ENCODE measurements at places on chromosomes 4 and X.

DNA sequence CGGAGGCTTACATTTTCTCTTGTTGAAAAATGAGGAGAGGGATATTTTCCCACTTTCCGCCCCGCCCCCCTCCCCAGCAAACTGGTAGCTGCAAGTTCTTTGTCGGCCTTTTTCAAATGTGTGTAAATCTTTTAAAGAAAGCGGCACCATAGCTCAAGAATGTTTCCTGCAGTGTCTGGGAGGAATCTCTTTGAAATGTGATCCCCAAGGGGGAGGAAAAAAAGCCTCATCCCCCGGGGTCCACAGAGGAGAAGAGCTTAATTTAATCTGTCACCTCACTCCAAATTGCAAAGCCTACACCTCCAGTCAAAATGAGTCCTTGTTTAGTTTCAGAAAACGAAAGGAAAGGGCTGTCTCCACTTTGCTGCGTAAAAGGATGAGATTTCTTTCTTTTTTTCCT, 34.8 kb downstream of the ASMT start:
- no peak for DNase-seq

GRCh38 chr4:83767067-83767466, 231.2 kb downstream of the GPAT3 start:
- no peak for DNase-seq

DNA sequence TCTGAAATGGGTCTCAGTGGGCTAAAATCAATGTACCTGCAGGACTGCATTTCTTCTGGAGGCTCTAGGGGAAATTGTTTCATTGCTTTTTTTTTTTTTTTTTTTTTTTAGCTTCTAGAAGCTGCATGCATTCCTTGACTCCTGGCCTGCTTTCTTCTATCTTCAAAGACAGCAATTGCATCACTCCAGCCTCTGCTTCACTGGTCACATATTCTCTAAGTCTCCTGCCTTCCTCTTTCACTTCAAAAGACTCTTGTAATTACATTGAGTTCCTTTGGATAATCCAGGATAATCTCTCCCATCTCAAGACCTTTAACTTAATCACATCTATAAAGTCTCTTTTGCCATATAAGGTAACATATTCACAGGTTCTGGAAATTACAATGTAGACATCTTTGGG, 11.3 kb upstream of the PCYT1B start:
- no peak for DNase-seq

GRCh38 chrX:110924871-110925270, 129.3 kb upstream of the CHRDL1 start:
- DNase-seq = no peak

DNA sequence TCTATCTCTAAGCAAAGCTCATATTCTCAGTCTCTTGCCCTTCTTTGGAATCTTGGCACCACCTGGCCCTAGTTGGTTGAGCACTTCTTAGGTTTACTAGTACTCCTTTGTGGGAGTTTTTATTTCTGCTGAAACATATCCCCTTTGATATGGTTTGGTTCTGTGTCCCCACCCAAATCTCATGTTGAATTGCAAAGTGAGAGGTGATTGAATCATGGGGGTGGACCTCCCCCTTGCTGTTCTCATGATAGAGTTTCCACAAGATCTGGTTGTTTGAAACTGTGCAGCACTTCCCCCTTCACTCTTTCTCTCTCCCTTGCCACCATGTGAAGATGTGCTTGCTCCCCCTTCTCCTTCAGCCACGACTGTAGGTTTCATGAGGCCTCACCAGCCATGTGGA, 22.2 kb upstream of the SYNPO2 start:
- DNase-seq = no peak

DNA sequence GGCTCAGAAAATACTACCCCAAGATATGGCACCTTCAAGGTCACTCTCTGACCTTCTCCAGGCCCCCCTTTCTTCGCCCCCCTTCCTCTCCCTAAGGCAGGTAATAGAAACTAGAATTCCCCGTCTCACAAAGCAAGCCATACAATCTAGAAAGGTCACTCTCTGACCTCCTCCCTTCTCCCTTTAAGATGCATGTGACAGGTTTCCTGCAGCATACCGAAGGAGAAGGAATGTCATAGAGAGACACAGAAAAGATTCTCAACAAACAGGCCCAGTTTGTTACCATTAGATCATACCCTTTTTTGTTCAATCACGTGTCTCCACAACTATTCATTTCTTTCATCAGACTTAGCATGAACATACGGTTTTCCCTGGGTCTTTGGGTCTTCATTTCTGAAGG, 51.2 kb upstream of the RBMXL3 start:
- no peak for DNase-seq

- no peak for DNase-seq
Observed at GRCh38 chr4:81085979-81086378, 55.5 kb downstream of the BMP3 start.

GRCh38 chr4:149321438-149321837, 494.2 kb downstream of the IQCM start:
- DNase-seq = no peak

- no peak for DNase-seq
Observed at GRCh38 chr4:98648602-98649001, 9.8 kb downstream of the TSPAN5 start.

DNA sequence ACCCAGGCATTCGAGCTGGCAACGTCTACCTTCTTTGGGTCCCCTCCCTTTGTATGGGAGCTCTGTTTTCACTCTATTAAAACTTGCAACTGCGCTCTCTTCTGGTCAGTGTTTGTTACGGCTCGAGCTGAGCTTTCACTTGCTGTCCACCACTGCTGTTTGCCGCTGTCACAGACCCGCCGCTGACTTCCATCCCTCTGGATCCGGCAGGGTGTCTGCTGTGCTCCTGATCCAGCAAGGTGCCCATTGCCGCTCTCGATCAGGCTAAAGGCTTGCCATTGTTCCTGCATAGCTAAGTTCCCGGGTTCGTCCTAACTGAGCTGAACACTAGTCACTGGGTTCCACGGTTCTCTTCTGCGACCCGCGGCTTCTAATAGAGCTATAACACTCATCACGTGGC, 183.5 kb upstream of the GALNTL6 start:
- DNase-seq = no peak

DNA sequence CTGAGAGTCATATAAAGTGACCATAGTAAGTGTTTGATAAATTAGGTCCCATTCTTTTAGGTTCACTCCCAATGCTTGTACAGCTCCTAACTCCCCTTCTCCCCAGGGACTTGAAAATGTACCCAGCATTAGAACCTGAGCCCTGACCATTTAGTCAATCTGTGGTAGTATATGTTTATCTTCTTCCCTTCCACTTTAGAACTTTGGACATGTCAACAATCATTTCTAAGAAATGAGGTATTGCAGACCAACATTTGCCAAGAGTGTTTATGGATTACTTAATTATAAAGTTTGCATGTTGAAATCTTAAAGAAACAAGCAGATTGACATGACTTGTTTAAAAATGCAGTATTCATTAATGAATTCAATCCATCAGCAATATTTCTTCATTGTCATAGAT, 26.0 kb downstream of the AFM start:
- DNase-seq = no peak

GRCh38 chr4:140255927-140256326, 101.9 kb upstream of the MAML3 start:
- DNase-seq = no peak

DNA sequence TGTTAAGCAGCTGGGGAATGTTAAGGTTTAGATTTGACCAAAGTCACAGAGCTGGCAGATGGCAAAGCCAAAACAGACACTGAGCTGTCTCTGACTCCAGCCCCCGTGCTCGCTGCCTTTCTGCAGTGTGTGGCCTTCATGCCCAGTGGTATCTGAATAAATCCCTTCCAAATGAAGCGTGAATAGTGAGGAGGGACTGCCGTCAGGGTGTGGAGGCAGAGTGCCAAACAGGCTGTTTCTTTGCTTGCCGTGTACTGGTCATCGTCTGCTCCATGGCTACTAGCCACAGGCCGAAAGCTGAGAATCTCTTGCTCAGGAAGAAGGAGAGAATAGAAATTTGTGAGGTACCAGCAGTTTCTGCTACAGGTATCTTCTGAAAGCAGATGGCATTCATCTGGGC, 19.7 kb downstream of the PRIMPOL start:
- no peak for DNase-seq

- DNase-seq = no peak
Observed at GRCh38 chrX:40947276-40947675, 138.0 kb upstream of the USP9X start.

DNA sequence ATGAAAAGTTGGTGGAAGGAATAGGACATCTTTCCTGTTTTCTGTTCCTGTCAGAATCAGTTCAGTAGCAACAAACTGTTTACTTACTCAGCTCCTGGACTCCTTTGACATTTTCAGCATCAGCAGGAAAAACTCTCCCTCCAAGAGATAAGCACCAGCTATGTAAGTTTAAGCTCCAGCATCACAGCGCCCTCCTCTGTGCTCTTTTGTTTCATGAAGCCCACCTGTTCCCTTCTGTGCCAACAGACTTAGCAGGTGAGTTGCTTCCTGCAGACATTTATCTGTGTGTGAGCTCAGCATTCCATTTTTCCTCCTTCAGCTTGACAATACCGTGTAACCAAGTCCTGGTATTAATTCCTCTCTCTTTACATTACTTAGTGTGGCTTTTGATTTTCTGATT, 644.1 kb upstream of the AGA start:
- no peak for DNase-seq

DNA sequence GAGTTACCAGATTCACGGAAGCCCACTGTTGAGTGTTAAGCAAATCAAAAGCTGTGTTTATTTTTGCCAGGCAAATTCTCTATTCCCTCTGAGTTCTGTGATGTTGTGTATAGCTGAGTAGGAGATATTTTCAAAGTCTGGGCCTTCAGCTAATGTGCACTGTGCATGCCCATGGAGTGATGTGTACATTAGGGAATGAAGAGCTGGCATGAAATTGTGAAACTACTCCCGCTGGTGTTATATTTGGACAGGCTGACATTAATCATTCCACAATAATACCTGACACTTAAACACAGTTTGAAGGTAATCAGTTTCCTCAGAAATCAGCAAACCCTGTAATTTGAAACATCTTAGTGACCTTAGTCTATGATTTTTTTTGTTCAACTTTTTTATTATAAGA, 88.1 kb upstream of the MBNL3 start:
- no peak for DNase-seq

DNA sequence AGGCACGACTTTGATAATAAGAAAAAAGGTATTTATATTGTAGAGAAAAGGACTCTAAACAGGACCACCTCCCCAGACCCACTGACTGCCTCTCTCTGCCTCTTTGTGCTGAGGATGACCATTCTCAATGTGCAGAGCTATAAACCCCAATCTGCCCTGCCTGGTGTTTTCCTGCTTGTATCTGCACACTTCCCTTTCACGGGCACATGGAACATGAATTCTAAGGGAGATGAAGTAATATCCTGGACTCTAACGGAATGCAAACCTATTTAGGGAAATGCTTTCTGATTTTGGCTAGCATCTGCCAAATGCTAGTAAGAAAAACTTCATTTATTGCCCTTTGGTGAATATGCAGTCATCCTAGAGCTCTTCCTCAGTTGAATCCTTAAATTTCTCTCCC, 2.4 kb downstream of the DIPK2B start:
- no peak for DNase-seq

DNA sequence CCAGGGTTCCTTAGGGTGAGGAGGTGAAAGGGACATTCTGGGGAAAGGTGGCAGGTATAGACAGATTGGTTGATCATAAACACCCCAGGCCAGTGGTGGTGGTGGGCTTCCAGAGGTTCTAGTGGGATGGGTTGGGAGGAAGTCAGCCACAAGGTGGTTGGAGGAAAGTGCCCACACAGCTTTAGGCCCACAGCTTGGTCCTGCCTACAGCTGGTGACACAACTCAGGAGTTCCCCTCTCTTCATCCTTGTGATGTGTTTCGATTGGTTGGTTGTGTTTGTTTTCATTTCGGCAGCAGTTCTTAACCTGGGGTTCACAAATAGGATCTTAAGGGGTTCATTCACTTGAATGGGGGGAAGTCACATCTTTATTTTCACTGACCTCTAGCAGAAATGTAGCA, 157.0 kb downstream of the TMEM164 start:
- DNase-seq = no peak

GRCh38 chr4:184961660-184962059, 56.6 kb upstream of the HELT start:
- no peak for DNase-seq

DNA sequence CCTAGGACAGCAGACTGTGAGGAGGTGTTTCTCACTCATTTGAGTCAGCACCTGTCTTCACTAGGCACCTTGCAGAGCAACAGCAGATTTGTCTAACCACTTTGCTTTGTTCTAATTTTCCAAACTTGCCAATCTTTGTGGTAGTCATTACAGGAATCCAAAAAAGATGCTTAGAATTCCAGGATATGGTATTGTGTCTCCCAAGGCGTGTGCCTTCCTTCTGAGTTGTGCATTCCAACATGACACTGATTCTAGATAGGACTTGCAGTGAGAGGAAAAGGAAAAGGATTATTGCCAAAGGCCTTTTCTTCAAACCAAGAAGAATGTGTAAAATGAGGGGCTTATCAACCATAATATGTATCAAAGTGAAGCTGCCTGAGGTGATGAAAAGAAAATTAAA, 126.2 kb downstream of the MAPK10 start:
- no peak for DNase-seq

GRCh38 chr4:184446132-184446658, 28.2 kb downstream of the IRF2 start:
- DNase-seq = no peak

- DNase-seq = no peak
Observed at GRCh38 chrX:1401611-1402430, 9.9 kb upstream of the SLC25A6 start.

GRCh38 chr4:30953799-30954198, 233.6 kb downstream of the PCDH7 start:
- no peak for DNase-seq

- no peak for DNase-seq
Observed at GRCh38 chrX:6667048-6667768, 132.3 kb upstream of the VCX3A start.

DNA sequence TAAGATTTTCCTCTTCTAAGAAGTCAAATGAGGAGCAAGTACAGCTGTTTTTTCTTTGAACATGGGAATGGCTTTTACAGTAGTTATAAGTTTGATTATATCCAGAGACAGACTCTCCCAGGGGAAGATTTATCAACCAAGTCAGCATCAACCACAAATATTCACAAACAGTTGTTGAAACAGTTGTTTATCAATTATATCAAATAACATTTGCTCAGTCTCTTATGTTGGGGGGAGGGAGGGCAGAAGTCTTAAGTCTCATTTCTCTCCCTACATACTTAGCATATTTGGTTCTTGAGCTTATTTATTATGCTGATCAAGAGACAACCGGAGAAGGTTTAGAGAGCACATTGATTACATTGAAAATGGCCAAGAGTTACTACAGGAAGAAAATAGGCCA, 110.1 kb downstream of the FBXO8 start:
- DNase-seq = no peak

- DNase-seq = no peak
Observed at GRCh38 chrX:80022363-80023031, 7.9 kb downstream of the TBX22 start.

DNA sequence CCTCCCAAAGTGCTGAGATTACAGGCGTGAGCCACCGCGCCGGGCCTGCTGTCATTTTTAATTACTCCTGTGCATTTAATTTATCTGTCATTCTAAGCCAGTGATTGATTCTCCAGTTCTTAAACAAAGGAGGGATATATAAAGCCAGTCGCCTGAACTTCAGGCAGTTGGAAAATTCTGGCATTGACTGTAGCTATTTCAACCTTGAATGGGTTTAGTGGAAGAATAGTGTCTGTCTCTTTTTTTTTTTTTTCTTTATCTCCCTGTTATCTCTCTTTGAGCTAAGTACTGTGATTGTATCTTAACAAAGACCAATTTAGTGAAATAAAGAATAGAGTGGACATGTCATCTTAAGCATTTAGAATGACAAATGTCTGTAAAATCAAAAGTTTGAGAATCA, 11.0 kb downstream of the NEIL3 start:
- no peak for DNase-seq

Measured in stimulated activated CD4-positive, alpha-beta T cell treated with anti-CD3 and anti-CD28 coated beads, Interleukin-2, amount 100 ng/mL, for 4 hours (primary cell).